ENCODE measurements at places on chromosomes 1 and 21. TPM values are rescaled to one million over a fixed set of nuclear protein-coding genes. Genes with fewer than 3 reads are reported as not detected.

The ARHGEF2 gene
- total RNA-seq = 87.0 TPM

The CHIA gene
- not detected for total RNA-seq

- no peak for DNase-seq
These were observed 256.7 kb downstream of the KIF26B start for GRCh38 chr1:245411245-245412036.

- no peak for DNase-seq
These were observed 187.8 kb downstream of the ETS2 start for GRCh38 chr21:38993561-38993960.

DNA sequence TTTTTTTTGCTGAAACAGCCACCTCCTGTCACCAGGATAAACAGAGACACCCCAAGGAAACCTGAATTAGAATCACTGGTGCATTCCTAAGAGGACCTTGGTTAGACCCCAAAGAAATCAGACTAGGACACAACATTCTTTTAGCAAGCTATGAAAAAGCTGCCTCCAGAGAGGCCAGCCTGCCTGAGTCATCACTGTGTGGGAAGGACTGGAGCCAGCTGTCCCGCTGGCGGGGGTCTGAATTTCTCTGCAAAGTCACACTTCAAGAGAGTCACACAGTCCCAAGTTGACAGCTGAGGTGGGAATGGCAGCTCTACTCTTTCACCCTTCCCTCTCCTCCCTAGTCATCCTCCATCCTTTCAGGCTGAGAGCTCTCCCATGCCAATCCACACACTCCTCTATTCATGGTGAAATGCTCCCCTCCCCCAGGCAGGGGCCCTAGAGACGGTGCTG, 405.0 kb upstream of the POU3F1 start:
- no peak for DNase-seq

DNA sequence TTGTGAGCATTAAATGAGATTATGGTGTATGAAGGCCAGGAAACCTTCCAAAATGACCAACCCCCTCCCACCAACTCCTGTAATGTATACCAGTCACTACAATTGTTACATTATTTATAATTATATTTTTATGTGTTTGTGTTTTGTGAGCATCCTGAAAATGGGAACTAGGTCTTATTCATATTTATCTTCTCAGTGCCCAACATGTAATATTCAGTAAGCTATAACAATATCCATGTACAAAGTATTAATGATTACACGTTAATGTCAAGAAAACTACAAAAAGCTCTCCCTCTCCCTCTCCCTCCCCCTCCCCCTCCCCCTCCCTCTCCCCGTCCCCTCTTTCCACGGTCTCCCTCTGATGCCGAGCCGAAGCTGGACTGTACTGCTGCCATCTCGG, 19.0 kb upstream of the ASAP3 start:
- no peak for DNase-seq

- DNase-seq = no peak
These were observed 95.1 kb upstream of the C1orf21 start for GRCh38 chr1:184291701-184292100.

- DNase-seq = no peak
These were observed 253.2 kb downstream of the GRIK3 start for GRCh38 chr1:36781098-36781497.

- DNase-seq = no peak
These were observed 46.5 kb upstream of the COA6 start for GRCh38 chr1:234326497-234327366.

DNA sequence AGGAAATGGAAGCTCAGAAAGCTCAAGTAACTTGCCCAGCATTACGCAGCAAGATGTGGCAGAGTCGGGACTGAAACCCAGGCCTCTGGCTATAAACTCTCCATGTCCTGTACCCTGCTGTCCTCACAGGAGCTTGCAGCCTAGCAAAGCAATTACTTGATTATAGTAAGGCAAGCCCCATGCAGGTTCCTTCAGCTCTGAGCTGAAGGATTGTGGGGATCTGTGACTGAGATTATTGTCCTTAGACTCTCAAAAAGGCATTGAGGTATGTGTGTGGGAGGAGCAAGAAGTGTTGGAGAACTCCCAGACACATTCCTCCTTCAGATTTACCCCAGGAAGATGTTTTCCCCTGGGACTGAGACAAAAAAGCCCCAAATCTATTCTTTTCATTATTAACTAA, 124.0 kb upstream of the SPATA6 start:
- no peak for DNase-seq

DNA sequence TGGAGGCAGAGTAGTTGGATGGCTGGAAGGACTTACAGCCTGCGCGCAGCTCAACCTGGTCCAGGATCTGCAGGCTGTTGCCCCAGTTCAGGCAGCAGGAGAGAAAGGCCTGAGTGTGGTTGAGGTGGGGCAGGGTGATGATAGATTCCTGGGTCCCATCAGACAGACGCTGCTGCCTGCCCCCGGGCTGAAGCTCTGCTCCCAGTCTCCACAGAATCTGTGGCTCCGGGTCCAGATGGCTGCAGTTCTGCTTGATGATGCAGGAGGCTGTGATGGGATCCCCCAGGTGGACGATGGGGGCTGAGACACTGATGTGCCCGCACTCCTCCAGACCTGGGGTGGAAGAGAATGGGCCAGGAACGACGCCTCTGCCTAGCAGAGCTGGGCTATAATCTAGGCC, 7.4 kb downstream of the CSF3R start:
- no peak for DNase-seq

- DNase-seq = no peak
These were observed 274.6 kb upstream of the ESRRG start for GRCh38 chr1:216997831-216998230.

The TLR5 gene
- 0.21 TPM for total RNA-seq
